Activated CD4-positive, alpha-beta T cell treated with anti-CD3 and anti-CD28 coated beads, Interleukin-2, Interleukin-6, amounts not matched to agents 100 ng/mL and 50 ng/mL, durations not matched to agents 16 hours and 8 hours (primary cell): ENCODE measurements at places on chromosomes 5 and 9.

- no peak for DNase-seq
Observed at GRCh38 chr5:95020345-95020744, 264.5 kb downstream of the MCTP1 start.

- DNase-seq: peak; percentile 52
Observed at GRCh38 chr5:10355071-10355889, 1.8 kb downstream of the MARCHF6 start.

DNA sequence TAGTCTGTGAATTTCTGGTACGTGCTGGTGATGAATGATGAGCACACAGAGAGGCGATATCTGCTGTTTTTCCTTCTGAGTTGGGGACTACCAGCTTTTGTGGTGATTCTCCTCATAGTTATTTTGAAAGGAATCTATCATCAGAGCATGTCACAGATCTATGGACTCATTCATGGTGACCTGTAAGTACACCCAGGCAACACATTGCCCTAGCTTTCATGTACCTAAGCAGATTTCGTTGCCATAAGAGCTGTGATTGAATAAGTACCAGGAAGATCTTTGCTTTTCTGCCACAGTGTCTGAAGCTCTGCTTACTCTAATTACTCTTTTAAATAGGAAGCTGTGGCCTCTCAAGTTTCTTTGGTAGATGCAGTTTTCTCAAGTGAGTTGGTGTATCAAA is 397.8 kb downstream of the ARRDC3 start:
- no peak for DNase-seq

DNA sequence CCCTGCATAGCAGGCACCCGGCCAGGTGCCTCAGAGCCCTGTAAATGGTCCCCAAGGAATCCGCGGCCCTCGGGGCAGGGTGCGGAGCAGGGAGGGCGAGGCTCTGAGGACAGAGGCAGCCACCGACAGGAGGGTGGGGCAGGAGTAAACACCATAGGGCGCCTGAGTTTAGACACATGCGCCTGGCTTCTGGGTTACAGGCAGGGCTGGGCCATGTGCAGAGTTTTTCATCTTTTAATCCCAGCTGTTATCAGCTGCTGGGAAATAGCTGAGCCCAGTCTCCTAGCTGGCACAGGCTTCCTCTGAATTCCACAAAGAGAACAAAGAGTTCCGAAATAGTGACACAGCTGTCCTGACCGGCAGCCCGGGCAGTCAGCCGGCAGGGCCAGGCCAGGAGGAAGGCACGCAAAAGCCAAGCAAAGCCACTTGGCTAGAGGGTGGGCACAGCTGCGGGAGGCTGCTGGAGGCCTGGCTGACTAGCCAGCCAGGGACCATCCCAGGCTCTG is 98.9 kb upstream of the PHYKPL start:
- no peak for DNase-seq

- DNase-seq: no peak
Observed at GRCh38 chr5:110351430-110351829, 375.0 kb downstream of the TMEM232 start.

DNA sequence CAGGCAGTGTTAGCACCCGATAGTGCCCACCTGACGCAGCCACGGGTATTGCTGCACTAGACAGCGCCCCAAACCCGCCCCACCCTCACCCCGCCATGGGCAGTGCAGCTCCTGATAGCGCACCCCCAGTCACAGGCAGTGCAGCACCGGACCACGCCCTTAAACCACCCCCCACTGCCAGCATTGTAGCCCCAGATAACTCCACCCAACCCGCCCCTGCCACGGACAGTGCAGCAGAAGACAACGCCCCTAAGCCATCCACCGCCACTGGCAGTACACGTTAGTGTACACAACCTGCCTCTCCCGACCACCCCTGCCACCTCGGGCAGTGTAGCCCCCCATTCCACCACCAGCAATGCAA is 825 bp upstream of the PCAT7 start:
- DNase-seq: no peak

DNA sequence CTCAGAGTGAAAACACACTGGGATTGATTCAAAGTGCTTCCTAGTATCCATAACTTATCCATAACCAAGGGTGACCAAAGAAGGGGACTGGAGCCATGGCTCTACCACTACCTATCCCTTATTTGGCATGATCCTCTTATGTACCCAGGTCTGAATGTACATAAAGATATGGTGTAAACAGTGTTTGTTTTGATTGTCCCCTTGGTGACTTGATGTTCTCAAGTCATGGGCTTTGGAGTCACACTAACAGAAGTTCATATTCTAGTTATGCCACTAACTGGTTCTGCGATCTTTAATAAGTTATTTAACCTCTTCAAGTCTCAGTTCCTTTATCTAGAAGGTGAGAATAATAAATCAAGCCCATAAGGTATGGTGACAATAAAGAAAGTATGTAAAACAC is 283.4 kb upstream of the PTGER4 start:
- DNase-seq: no peak

GRCh38 chr5:159955056-159955624 is 38.9 kb downstream of the ADRA1B start:
- no peak for DNase-seq

- no peak for DNase-seq
Observed at GRCh38 chr9:112939418-112939817, 48.7 kb upstream of the SLC46A2 start.

- peak; percentile 87 for DNase-seq
Observed at GRCh38 chr5:119367502-119368237, 11.9 kb downstream of the TNFAIP8 start.

DNA sequence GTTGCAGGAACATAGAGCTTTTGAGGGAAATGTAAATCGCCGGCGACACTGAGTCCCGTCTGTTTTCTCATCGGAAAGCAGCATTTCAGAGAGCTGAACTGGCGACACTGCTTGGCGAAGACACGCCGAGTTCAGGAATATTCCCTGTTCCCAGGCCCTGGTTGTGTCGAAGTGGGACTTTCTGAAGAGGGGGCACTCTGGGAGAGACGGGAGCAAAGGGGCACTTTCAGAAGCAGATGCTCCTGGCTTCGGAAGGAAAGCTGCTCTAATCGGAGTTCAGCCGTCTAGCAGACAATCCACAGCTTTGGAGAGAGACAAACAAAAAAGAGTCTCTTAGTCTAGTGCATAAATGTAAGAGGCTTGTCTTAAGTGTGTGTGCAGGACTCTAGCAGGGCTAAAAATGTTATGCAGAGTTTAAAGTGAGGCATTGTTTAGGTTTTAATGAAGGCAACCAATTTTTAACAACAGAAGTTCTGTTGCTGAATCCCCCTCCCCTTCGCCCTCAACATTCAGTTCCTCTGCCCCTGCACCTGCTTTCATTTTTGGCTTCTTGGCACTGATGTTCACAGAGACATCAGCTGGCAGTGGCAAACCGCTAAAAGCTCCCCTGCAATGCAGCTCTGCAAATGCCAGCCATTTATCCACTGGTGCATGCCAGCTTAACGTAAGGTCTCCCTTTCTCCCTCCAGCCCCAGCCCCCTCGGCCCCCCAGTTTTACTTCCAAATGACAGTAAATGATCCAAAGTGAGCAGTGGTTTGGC is 289.5 kb upstream of the MPDZ start:
- DNase-seq: no peak

DNA sequence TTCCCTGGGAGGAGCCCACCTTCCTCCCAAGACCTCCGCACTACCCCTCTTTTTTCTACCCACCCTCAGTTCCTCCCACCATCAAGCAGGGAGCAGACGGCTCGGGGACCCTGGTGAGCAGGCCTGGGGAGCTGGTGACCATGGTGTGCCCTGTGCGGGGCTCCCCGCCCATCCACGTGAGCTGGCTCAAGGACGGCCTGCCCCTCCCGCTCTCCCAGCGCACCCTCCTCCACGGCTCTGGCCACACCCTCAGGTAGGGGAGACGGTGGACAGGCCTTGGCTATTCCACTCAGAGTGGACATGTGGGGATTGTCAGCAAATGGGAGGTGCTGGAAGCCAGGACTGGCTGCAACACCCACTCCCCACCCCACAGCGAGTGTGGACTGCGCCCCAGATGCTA is 52.9 kb upstream of the ASS1 start:
- DNase-seq: no peak

DNA sequence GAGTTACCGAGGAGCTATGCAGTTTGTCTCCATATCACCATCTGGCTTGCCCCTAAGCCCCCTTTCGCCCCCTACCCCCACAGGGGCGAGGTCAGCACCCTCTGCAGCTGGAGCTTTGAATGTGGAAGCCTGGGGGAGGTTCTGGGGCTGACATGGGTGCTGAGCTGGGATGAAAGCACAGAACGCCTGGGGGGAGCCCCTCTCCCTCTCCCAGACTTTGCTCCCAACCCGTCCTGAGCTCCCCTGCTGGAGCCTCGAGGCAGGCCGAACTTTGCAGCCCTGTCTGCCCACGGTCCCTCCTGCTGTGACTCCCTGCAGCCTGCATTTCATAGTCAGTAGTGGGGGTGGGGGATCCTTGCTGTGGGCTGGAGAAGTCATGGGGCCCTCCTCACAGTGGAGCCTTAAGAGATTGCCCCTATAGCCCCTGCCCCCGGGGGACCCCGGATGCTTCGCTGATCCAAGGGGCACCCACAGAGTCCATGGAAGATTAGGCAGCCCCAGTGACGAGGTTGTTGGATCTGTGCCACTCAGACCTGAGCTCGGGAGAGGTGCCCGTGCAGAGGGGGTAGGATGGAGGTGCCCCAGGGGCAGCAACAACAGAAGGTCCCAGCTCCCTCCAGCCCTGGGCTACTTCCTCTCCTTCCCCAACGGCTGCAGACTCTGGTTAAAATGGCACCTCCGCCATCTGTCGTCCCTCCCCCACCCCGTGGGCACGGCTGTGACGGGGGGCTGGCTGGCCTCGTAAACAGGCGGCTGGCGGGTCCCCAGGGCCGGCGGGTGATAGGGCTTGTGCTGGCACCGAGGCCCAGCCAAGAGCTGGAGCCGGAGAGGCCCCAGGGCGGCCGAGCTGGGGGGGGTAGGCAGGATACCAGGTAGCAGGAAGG is 162.0 kb downstream of the C9orf50 start:
- DNase-seq: no peak

DNA sequence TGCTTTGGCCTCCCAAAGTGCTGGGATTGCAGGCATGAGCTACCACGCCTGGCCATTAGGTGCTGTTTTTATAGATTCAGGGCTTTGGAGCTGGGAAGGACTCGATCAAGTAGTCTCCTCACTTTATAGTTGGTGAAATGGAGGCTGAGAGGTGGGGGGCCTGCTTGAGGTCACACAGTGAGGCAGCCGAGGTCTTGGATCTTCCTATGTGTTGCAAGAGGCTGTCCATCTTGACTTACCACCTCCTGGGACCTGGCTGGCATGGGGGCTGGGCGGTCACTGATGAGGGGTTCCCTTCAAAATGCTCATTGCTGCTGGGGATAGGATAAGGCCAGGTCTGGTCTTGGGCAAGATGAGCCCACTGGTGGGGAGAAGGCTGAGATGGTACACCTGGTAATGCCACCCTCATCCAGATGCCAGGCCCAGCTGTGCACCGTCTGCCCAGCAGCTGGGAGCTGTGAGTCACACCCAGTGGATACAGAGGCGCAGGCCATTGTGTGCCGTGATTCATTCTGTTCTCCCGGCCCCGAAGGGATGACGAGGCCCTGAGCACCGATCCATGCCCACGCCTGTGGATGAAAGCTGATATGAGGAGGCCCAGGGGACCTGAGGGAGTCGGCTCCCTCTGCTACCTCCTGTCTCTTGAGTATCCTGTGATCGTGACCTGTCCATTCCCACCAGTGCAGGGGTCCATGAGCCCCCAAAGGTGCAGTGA is 10.5 kb upstream of the NDST1 start:
- DNase-seq: no peak

DNA sequence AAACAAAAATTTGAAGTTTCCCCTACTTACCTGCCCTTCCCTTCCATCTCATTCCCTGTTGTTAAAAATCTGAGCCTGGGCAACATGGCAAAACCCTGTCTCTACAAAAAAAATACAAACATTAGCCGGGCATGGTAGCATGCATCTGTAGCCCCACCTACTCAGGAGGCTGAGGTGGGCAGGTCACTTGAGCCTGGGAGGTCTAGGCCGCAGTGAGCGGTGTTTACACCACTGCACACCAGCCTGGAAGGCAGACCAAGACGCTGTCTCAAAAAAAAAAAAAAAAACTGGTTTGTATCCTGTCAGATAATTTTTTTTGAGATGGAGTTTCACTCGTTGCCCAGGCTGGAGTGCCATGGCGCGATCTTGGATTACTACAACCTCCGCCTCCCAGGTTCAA is 16.3 kb upstream of the REEP5 start:
- DNase-seq: no peak

DNA sequence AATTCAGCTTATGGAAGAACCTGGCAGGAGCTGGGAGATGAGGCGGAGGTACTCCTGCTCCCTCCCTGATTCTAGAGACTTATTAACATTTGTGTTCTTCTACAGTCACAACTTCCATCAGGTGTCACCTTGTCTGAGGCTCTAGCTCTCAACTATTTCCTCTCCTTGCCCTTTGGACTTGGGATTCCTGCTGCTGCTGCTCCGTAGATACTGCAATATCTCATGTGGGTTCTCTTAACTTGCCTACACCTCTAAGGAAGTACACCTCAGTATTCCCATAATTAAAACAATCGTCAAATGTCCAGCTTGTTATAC is 21.2 kb downstream of the ANXA1 start:
- no peak for DNase-seq

DNA sequence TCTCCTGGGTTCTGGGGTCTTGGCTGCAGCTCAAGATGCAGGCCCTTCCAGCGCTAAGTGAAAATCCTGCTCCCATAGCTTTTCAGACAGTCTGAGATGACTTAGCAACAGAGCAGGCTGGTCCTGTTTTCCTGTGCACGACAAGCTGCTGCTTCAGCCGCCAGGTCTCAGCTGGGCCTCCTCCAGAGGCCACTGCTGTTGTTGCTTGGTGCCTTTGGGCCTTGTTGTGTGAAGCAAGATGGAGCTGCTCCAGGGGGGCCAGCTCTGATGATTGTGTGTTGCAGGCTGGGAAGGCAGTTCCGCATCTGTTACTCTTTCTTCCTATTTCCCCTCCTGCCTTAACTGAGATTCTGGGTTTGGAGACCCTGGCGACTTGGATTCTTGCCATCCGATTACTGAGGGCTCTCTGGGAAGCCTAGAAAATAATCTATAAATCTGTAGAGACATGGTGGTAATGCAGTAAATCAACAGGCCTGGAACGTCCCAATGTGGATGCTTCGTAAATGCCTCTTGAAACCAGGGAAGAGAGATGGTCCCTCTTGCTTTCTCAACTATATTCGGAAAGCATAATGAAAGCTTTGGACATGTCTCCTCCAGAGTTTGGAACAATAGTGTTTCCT is 3.2 kb downstream of the MAP1B start:
- no peak for DNase-seq

GRCh38 chr9:36560771-36561170 is 11.9 kb upstream of the MELK start:
- DNase-seq: no peak

- no peak for DNase-seq
Observed at GRCh38 chr5:144198386-144198785, 27.7 kb downstream of the KCTD16 start.

GRCh38 chr9:88789785-88790184 is 201.5 kb upstream of the S1PR3 start:
- DNase-seq: no peak

GRCh38 chr9:106038266-106039001 is 344.1 kb downstream of the TMEM38B start:
- DNase-seq: no peak

DNA sequence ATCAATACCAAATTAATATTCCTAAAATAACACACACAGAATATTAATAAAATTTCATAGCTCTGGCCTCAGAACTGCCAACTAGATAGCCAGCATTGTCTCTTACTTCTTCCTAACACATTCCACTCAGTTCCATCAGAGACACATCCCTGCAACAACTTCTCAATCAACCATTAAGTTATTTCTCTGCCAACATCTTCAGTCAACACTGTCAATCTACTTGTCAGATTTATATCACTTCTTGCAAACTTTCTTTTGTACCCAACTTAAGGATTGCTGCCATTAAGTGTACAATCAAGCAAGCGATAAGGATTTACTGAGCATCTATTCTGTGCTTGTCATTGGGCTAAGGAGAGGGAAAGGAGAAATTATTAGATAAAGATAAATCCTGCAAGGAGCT is 50.8 kb downstream of the PLCXD3 start:
- no peak for DNase-seq
